ENCODE measurements at places on chromosomes 3 and 15. TPM values are rescaled to one million over a fixed set of nuclear protein-coding genes. Genes with fewer than 3 reads are reported as not detected.
A peak's percentile ranks its signal among the peaks of the same experiment; 100 is the strongest.

GRCh38 chr15:29446480-29446879 lies 176.9 kb upstream of the NSMCE3 start:
- no peak for DNase-seq

DNA sequence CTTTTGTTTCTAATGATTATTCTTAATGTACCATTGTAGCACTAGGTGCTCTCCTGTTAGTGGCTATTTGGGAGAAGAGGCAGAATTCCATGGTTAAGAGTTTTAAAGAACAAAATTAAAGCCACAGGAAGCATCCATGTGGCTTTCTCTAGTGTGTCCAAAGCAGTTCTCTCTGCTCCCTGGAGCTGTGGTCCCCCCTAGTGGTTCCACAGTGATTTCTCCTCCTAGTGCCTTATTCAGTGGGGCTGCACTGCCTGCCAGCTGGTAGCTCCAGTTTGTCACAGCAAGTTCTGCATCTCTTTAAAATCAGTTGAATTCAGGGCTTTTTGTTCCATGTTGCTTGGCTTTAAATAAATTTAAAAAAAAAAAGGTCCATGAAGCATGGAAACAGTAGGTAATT lies 39.6 kb upstream of the FAM98B start:
- DNase-seq, result peak; percentile 76

The ARPC4 gene
- total RNA-seq, result 174 TPM

DNA sequence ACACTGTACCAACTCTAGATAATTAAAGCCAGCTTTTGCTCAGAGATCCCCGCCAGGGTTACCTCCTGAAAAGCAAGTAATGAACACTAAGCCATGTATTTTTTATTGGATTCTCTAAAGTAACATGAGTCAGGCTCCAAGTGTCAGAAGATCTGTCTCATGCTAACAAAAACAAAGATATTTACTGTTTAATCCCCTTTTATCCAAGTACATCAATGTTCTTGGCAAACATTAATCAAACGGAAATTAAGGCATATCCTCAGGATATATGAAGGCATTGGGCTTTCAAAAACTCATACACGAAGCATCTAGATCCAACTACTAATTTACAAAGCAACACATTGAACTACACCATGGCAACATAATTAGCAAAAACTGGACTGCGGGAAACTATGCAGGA lies 37.2 kb downstream of the MYO5A start:
- no peak for DNase-seq

The NME9 gene
- 11.4 TPM for total RNA-seq

DNA sequence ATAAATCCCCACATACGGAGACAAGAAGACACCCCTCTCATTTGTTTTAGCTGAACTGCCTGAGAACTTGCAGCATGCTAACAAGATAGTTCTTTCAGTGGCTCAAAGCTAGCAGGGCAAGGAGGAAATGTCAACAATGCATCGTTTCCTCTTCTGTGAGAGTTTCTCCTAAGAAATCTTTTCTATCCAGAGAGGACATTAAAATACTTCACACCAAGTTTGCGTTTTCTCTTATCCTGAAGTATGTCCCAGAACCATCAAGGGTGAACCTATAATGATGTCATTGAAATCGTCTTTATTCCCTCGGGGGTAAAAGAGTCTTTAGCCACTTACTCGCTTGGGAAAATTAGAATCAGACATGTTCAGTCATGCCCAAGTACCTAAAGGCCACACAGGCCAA lies 541.7 kb upstream of the MDFIC2 start:
- peak; percentile 37 for DNase-seq

The C15orf62 gene
- total RNA-seq, result 0.34 TPM

- no peak for DNase-seq
Observed at GRCh38 chr3:33093847-33094246, 3.1 kb downstream of the GLB1 start.

DNA sequence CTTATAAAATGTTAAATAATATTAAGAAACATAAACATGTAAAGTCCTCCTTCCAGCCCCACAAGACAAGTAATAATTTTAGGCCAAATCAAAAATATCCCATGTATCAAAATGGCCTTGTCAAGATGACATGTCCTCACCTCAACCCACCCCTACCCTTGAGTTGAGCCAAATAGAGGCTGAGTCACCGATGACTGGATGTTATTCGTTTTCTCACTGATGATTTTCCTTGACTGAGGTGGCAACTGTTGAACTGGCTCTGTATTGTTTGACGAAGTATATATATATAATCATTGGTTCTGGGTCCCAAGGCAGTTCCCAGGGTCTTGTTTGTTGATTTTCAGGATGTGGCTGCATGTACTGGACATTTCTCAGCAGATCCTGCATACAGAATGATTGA lies 75.3 kb downstream of the TMEM108 start:
- no peak for DNase-seq

- peak; percentile 71 for DNase-seq
Observed at GRCh38 chr3:4889896-4890295, 89.3 kb upstream of the BHLHE40 start.

DNA sequence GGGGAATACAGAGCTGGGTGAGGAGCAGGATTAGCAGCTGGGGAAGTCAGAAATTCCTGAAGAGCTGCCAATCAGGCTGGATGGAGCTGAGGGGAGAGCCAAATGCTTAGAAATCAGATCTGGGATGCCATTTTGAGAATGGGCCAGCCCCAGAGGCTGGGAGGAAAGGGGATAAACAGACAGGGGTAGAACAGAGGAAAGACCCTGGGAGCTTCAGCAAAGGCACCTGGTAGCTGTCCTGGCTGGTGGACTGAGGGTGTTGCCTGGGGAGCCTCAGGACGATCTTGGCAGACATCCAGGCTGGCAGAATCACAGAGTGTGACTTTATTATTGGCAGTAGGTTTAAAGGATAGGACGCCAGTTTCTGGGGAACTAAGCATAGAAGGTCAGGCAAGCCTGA lies 97.8 kb downstream of the SQOR start:
- DNase-seq, result peak; percentile 74

DNA sequence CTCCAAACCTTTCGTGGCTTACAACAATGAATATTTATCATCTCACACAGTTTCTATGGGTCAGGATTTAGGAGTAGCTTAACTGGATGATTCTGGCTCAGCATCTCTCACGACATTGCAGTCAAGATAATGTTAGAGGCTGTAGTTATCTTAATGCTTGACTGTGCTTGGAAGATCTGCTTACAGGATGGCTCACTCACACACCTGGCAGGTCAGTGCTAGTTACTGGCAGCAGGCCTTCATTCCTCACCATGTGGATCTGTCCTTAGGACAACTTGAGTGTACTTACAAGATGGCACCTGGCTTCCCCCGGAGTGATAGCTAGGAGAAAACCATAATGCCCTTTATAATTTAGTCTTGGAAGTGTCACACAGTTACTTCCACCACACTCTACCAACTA lies 32.8 kb upstream of the OXTR start:
- DNase-seq, result no peak

DNA sequence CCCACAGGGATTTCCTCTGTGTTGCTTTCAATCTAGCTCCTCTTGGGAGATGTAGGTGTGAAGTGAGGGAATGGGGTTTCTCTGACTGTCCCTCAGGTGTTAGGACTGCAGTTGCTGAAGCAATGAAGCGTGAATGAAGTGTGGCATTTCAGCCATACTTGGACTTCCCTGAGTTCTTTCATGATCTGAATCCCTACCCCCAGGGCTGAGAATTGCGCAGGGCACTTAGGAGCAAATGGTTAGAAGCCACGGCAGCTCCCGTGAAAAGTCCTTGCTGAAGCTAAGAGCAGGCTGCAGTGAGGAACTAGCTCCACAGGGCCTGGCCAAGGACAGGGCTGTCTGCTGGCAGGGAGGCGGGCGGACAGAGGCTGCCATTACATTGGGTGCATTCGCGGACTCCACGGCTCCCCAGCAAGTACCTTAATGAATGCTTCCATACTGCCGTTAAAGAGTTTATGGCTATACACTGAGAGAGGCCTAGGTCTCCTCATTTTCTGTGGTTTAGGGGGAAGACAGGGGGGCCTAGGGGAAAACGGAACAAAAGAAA lies 69.0 kb upstream of the RAD18 start:
- no peak for DNase-seq

- no peak for DNase-seq
Observed at GRCh38 chr3:146546366-146546965, 2.1 kb upstream of the PLSCR1 start.

- DNase-seq, result peak; percentile 90
Observed at GRCh38 chr3:141050576-141051442, at the start of gene SPSB4. Gene SPSB4, plus strand, starts transcription at chr3:141051347. Its CDS starts 14,758 bp downstream, at chr3:141066105.

GRCh38 chr3:121988146-121988545 lies 33.9 kb downstream of the ILDR1 start:
- no peak for DNase-seq

- DNase-seq, result peak; percentile 66
Observed at GRCh38 chr15:82663186-82663600, 16.0 kb upstream of the CPEB1 start.

GRCh38 chr15:79372428-79372827 lies 59.7 kb upstream of the MINAR1 start:
- no peak for DNase-seq

DNA sequence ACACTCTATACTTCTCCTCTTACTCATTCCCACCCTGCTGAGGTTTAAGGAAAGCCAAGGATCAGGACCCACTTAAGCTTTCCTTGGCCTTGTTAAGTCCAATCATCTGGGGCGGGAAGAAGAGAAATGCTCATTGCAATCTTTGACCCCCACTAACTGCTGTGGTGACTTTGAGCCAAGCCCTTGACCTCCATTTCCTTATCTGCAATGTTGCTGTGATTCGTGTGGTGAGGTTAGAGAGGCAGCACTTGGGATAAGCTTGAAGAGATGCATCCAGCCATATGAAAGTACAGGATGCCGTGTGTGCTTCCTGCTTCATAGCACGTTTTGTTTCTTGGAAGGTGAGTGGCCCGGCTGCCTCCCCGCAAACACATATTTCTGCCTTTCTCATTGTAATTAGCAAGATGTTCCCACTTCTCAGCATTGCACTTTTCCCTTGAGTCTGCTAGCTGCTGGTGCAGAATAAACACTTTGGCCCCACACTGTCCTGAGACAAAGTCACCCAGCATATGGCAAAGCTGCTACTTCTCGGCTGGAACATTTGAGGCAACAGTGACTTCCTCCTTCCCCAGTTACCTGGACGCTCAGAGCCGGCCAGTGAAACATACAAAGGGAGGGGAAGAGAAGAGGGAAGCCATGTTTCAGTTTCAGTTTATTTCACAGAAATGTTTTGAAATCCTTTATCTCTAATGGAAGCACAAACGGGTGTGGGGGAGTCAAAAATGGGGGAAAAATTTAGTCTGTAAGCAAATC lies 10.5 kb upstream of the NUDT16 start:
- DNase-seq, result no peak

DNA sequence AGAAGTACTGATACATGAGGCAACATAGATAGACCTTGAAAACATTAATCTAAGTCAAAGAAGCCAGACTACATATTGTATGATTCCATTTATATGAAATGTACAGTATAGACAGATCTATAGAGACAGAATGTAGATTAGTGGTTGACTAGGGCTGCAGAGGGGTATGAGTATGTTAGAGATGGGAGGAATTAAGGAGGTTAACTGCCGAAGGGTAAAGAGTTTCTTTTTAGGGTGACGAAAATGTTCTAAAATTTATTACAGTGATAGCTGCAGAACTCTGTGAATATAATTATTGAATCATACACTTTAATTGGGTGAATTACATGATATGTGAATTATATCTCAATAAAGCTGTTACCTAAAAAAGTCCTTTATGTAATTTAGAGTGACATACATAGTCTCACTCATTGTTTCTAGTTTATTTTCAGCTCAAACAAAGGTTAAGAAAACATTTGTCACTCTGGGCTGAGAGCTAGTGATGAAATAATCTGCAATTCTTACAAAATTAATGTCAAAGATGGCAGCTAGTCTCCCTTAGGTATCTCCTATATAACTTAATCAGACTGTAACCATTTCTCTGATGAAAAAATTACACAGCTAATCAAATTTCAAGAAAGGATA lies 61.4 kb downstream of the DENND4A start:
- DNase-seq, result no peak
